ENCODE measurements at places on chromosomes 11 and 22.

DNA sequence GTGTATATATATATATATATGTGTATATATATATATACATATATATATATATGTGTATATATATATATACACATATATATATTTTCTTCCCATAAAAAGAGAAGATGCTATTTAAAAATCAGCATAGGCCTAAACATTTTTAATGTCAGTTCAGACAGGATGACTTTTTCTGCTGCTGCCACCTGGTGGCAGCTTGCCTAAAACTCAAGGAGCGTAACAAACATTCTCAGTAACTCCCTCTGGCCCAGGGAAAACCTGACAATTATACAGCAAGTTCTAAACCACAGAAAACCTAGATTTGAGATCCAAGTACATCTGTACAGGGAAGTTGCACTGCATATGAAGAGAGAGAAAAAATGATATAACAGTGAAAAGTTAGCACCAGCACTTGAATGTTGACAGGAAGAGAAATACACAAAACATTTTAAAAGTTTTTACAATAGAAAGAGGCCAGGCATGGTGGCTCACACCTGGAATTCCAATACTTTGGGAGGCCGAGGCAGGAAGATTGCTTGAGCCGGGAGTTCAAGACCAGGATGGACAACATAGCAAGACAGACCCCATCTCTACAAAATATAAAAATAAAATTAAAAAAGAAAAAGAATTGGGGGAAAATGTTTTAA is 16.6 kb downstream of the OR8A1 start:
- DNase-seq = peak; percentile 7

- DNase-seq = no peak
Observed at GRCh38 chr11:6746086-6746618, 25.6 kb downstream of the OR2AG2 start.

- DNase-seq = no peak
Observed at GRCh38 chr22:33129621-33130020, 71.4 kb upstream of the SYN3 start.

GRCh38 chr22:42991010-42991651 is 23.8 kb downstream of the PACSIN2 start:
- DNase-seq = no peak
